ENCODE measurements at places on chromosomes 13 and 19. TPM values are rescaled to one million over a fixed set of nuclear protein-coding genes. Genes with fewer than 3 reads are reported as not detected.
A peak's percentile ranks its signal among the peaks of the same experiment; 100 is the strongest.

Gene SH2D3A
- total RNA-seq = 19.4 TPM

DNA sequence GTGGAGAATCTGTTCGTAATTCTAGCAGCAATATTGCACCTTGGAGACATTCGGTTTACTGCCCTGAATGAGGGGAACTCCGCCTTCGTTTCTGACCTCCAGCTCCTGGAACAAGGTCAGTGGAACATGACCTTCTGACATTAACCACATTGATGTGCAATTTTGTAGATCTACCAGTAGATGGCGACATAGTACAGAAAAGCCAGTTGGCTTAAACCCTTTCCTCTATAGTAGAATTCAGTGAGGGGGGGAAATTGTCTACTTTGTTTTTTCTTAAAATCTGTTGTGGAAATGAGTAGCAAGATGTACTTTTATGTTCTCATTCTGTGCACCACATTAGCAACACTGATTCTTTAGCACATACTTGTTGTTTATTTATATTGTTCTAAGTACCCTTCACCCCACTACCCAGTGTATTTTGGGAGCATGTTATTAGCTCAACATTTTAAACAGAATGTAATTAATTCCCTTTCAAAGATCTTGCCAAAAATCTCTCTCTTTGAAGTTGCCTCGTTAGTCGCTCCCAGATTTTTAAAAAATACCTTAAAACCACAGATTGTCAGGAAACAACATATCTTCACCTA is 332.2 kb downstream of the MYO16 start:
- DNase-seq = peak; percentile 42
- H3K4me3 ChIP-seq = no peak overlapping the region
- no peak overlapping the region for H3K27ac ChIP-seq
- H3K36me3 ChIP-seq = peaks cover 2% of the 10 kb centered on the region
- no peaks in the 10 kb centered on the region for H3K4me1 ChIP-seq

GRCh38 chr19:43447655-43448054 is 17.8 kb downstream of the LYPD3 start:
- no peak for DNase-seq
- no peaks in the 10 kb centered on the region for H3K27me3 ChIP-seq
- H3K4me1 ChIP-seq = peaks cover 10% of the 10 kb centered on the region
- no peak overlapping the region for H3K4me3 ChIP-seq

DNA sequence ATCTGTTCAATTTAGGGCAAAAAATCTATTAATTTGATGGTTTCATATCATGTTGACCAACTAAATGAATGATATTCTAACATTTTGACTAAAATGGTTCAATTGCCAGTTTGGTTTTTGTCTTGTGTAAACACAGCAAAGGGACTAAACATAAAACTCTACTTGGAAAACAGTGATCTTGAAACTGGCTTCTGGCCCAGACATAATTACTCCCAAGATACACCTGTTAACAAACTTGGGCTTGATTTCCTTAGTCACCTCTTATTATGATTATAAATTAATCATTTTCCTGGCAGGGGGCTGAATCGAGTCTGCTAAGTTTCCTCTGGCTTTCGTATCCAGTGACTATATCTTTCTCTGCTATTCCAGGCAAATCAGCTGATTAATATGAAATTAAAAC is 78.0 kb upstream of the OXGR1 start:
- DNase-seq = no peak
- no peak overlapping the region for H3K27ac ChIP-seq
- H3K27me3 ChIP-seq = no peaks in the 10 kb centered on the region
- no peaks in the 10 kb centered on the region for H3K36me3 ChIP-seq

DNA sequence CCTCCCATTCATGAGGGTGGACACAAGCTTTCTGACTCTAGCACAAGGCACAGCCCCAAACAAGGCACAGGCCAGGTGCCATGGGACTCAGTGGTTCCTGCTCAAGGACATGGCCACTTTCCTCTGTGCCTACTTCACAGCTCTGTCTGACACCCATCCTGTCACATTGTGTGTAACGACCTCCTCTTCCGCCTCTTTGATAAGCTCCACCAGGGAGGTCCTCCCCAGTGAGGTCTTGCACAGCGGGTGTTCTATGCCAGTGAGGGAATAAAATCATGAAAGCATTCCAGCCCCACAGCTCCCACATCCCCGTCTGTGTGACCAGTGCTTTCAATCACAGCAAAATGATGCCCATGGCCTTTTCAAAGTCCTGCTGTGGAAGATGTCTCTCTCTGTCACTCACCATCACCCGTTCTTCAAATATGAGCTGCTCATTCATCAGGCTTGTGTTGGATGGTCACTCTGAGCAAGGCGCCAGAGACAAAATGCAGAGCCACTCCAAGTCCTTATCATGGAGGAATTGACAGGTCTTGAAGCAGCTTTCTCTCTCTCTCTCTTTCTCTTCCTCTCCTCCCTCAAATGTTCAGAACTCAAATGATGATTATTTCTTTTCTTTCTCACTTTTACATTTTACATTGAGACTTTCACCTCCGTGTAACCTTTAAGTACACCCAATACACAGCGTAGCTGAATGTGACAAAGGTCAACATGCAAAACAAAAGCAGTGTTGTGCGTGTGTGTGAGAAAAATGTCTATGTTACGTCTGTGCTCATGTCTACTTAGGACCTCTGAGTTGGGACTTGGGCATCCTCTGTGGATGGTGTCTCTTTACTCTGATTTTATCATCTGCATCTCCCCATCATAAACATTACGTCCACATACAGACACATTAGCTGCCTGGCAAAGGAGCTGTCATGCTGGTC is 8.0 kb upstream of the SPATA13 start:
- H3K4me1 ChIP-seq = no peaks in the 10 kb centered on the region
- 0 out of 2 replicates have a peak, but pooled peaks cover 8% of the 10 kb centered on the region for H3K27me3 ChIP-seq
- no peak for DNase-seq
- no peaks in the 10 kb centered on the region for H3K36me3 ChIP-seq
- no peak overlapping the region for H3K27ac ChIP-seq

DNA sequence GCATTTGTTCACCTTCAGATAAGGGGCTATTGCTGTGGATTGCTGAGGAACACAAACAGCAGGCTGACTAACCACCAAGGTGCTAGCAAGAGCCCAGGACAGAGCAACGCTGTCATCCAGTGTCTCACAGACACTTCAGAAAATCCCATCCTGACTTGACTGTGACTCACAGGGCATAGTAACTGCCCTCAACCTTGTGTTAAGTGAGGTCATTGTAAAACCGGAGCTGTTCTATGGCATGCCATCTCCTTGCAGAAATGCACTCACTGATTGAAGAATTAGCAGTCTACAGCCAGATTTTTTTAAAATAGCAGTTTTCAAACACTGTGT is 51.1 kb downstream of the TNFRSF19 start:
- H3K4me3 ChIP-seq = no peak overlapping the region
- H3K27ac ChIP-seq = no peak overlapping the region
- H3K27me3 ChIP-seq = no peaks in the 10 kb centered on the region
- no peak for DNase-seq
- H3K36me3 ChIP-seq = no peaks in the 10 kb centered on the region
- no peaks in the 10 kb centered on the region for H3K4me1 ChIP-seq

GRCh38 chr13:41212881-41213280 is 18.5 kb upstream of the KBTBD7 start:
- H3K27ac ChIP-seq = no peak overlapping the region
- no peak for DNase-seq
- H3K36me3 ChIP-seq = no peaks in the 10 kb centered on the region
- H3K27me3 ChIP-seq = no peaks in the 10 kb centered on the region
- no peak overlapping the region for H3K4me3 ChIP-seq

Gene PDCD2L
- 56.3 TPM for total RNA-seq

DNA sequence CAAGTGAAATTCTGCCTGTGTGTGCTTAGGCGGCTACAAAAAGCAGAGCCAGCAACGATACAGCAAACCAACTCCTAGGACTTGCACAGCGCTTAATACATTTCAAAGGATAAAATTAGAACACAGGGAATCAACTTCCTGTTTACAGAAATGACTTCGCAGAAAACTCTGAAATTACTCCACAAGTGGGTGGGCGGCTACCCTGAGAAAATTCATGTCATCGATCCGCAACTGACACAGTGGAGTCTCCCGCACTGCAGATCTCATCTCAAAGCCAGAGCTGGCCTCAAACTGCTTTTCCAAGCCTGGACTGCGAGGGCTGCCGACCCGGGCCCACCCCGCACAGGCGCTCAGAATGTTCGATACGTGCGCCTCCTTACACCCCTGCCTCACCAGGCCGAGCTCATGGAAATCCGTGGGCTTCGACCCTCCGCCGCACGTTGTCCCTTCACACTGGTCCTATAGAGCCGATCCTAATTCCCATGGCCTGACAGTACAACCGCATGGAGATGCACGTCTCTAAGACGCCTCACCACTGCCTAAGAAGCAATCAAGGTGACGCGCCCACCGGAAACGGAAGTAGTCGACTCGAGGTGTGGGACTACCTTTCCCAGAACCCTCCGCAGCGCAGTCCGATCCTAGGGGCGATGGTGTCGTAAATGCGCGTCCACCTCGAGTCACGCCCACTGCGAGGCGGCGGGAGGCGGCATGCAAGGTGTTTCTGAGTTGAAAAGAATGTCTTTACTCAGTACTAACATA is at the start of gene ZNF229:
ZNF229 (minus strand) TSS at position 557 of the 759 bp plus-strand sequence. CDS start 5,625 bp downstream, outside the sequence.
- no peaks in the 10 kb centered on the region for H3K4me1 ChIP-seq
- no peaks in the 10 kb centered on the region for H3K27me3 ChIP-seq
- H3K27ac ChIP-seq = peak within 1 kb of the TSS; percentile 61
- peak; percentile 78 for DNase-seq
- peak within 1 kb of the TSS; percentile 45 for H3K4me3 ChIP-seq

Gene HSH2D
- 0.16 TPM for total RNA-seq

GRCh38 chr13:82147526-82147925 is 1734.7 kb downstream of the SLITRK1 start:
- no peaks in the 10 kb centered on the region for H3K4me1 ChIP-seq
- H3K27me3 ChIP-seq = no peaks in the 10 kb centered on the region
- DNase-seq = no peak
- no peaks in the 10 kb centered on the region for H3K36me3 ChIP-seq
- H3K27ac ChIP-seq = no peak overlapping the region

Gene NLRP7
- not detected for total RNA-seq

DNA sequence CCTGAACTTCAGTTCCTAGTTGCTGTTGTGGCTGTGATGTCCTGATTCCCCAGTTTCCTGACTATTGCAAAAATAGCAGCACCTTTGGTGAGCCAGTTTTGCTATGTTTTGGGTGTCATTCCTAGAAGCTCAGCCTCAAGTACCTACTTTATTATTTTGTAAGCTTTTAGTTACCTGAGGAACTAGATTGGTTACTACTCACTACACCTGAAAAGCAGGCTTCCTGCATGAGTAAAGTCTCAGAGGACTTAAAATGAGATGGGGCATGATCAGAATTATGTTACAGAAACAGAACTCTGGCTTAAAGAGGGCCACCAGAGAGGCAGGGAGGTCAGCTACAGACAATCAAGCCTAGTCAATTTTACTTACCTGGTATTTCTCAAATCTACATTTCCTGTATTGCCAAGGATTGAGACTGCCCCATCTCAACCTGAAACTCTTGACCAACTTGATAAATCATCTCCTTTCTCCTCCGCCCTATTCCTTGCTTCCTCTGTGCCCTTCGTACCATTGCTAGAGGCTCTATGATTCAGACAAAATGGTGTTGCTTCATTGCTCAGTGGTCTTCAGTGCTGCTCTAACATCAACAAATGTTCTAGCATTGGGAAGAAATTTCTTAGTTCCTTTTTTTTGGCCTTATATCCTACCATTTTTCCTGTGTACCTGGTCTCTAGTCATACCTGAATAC is 58.9 kb downstream of the RAP2A start:
- no peak overlapping the region for H3K27ac ChIP-seq
- DNase-seq = no peak

Gene VSTM2B
- total RNA-seq = not detected

GRCh38 chr19:34217952-34218817 is 36.2 kb upstream of the GARRE1 start:
- no peak overlapping the region for H3K4me3 ChIP-seq
- peaks cover 9% of the 10 kb centered on the region for H3K4me1 ChIP-seq
- peak overlapping the region; percentile 11 for H3K27ac ChIP-seq
- H3K27me3 ChIP-seq = no peaks in the 10 kb centered on the region
- peak; percentile 60 for DNase-seq

Gene ADAMTSL5
- 11.6 TPM for total RNA-seq

DNA sequence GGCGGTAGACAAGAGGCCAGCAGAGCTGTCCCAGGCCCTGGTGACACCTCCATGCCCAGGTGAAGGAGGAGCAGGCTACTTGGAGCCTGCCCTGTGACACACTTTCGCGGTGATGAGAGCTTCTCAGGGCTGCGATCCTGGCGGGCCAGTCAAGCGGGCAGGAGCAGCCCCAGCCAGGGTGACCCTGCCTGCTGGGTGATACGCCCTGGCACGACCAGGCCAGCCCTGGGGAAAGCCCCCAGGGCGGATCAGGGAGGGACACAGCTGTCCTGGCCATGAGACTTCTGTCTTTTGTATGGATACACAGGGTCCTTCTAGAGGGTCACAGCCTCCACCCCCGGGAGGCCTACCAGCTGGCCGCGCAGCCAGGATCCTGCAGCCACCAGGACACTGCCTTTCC is 13.1 kb downstream of the DNM2 start:
- H3K27me3 ChIP-seq = no peaks in the 10 kb centered on the region
- no peak overlapping the region for H3K27ac ChIP-seq
- H3K4me1 ChIP-seq = peaks cover 32% of the 10 kb centered on the region
- DNase-seq = no peak
- H3K4me3 ChIP-seq = no peak overlapping the region

Gene LRFN3
- 0.31 TPM for total RNA-seq

DNA sequence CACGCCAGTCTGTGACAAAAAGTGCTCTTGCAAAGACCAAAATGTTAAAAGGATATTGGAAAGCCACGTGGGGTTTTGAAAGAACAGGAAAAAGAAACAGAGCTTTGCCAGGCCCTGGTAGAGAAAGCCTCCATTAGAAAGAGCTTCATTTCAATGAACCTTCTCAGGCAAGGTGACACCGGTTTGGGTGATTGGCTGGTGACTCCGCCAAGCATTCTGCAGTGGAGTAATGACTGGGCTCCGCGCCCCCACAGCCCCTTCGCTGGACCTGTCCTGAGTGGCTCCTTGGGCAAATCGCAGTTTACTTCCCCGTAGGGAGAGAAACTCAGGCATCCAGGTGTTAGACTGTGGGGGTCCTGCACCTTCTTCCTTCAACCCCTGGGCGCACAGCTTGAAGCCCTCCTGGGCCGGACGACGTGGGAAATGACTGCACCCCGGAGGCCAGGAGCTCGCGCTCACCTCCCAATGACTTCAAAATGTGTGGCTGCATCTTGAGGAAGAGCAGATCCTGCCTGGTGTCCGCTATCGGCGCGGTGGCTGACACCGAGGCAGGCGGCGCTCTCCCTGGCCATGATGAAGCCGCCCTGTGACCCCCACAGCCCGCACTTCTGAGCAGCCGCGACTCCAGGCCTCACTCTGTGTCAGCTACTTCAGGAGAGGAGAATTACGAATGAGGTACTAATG is 444.6 kb upstream of the SGCG start:
- H3K27ac ChIP-seq = no peak overlapping the region
- H3K4me3 ChIP-seq = no peak overlapping the region
- no peak for DNase-seq
- peaks cover 4% of the 10 kb centered on the region for H3K4me1 ChIP-seq

GRCh38 chr13:46728777-46729176 is 68.2 kb downstream of the ESD start:
- H3K36me3 ChIP-seq = peaks cover 35% of the 10 kb centered on the region
- peak; percentile 19 for DNase-seq
- H3K27me3 ChIP-seq = no peaks in the 10 kb centered on the region
